ENCODE measurements at places on chromosomes 12 and 14.

DNA sequence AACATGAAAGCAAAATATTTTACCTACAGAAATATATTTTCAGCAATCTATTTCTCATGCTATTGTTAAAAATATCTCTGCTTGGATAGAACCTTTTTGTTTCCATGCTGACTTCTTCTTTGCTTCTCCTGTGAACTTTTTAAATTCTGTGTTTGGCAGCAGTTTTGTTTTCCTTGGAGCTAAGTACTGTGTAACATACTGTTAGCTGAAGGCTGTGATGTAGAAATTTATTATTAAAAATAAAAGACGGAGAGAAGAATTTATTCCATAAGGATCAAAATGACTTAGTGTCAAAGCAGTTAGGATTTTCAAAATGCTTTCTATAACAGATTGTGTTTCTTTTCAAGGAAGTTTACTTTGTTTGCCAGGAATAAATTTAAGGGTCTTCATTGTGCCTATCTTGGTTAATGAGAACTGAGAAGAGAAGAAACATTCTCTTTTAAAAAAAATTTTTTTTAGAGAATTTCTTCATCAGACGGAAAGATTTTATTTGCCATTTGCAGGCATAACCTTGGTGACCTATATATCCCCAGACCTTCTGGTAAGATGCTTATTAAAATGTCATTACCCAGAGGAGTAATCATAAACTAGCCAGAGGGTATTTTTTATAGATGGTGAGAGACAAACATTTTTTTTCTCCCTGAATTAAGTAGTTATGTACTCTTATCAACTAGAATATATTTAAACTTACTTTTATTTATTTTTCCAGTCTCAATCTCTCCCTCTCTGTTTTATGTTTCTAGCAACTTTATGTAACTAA is 147.1 kb upstream of the SLCO1C1 start:
- DNase-seq = no peak

DNA sequence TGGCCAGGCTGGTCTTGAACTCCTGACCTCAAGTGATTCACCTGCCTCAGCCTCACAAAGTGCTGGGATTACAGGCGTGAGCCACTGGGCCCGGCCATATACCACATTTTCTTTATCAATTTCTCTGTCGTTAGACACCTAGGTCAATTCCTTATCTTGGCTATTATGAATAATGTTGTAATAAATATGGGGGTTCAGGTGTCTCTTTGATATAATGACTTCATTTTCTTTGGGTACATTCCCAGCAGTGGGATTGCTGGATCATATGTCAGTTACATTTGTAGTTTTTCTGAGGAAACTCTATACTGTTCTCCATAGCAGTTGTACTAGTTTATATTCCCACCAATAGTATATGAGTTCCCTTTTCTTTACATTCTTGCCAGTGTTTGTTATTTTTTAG is 67.8 kb upstream of the DDHD1 start:
- no peak for DNase-seq

GRCh38 chr12:124470139-124470538 is 97.3 kb downstream of the NCOR2 start:
- DNase-seq = no peak

DNA sequence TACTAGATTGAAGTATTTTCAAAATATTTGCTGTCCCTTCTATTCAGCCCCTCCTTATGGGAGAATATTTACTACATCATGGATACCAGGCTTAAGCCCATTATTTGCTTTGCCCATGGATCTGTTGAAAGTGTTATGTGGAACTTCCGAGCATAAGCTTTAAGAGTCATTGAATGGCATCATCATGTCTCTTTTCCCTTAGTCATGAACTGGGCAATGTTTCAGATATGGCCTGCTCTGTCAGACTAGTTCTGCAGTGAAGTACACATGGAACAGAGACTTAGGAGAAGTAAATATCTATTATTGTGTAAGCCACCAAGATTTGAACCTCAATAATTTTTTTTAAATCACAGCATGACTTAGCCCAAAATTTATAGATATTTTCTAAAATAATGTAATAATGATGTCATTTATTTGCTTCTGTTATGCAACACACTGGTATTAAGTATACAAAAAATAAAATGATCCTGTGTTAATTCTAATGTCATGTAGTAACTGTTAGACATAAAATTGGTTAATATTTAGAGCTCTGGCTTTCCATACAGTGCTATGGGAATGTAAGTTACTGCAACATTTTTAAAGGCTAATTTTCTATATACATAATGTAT is 1097.3 kb downstream of the SLC16A7 start:
- DNase-seq = no peak

DNA sequence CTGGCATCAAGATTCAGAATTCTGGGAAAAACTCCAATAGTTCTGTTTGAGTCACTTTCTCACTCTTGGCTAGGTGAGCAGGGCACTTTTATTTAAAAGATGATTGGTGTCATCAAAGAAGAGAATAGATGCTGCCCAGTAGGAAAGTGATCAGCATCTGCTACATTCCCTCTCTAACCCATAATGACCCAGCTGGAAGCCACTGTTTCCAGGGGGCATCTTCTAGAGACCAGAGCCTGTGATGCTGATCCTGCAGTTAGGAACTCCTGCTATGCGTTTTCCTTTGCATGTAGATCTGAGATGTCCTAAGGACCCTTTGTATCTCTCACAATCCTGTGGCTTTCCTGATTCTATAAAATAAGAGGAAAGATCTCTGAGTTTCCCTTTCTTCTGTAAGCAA is 79.9 kb upstream of the TMTC1 start:
- no peak for DNase-seq

DNA sequence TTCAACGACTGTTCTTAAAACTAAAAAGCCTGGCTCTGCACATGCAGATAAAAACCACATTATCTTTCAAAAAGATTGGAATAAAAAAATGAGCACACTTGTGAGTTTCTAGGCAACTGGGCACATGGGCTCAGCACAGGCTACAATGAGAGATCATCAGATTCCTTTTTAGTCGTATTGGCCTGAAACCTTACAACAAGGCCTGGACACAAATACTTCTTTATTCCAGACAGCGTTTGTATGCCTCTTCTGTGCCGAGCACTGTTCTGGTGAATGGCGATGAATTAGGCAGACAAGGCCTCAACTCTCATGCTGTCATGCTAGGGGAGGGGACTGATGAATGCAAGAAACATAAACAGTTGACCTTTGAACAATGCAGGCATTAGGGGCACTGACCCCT is 463.0 kb downstream of the AACS start:
- DNase-seq = no peak

DNA sequence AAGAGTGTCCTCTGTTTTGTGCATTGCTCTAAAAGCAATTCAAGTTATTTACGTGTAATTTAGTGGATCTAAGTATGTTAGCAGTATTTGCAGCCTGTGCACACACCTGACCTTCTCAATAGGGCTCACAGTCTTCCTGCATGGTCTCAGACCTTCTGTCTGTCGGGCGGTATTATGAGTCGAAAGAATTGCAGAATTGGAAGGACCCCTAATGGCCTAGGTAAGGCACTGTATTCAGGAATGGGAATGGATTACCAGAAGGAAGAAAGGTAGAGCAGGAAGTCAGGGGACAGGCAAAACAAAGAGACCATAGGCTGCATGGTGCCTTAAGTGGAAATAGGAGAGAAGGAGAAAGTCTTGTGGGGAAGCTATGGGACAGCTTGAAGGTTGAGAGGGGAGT is 341.6 kb downstream of the VRK1 start:
- no peak for DNase-seq
